NCI-H2171 (cell line): ENCODE measurements at places on chromosomes 13 and 19.

DNA sequence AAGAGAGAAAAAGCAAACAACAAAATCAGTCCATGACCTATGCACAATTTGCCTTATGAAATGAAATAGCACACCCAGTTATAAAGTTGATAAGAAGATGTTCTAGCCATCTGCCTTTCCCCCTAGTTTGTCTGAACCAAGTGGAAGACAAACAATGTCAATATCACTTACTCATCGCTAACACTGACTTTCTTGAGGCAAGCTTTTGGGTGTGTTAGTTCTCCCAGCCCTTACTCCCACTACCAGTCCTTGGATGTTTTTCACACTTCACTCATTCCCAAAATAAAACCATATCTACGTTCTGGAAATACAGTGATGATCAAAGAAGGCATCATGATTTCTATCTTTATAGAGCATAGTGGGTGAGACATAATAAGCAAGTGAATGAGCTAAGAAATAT, 393.8 kb downstream of the PCDH20 start:
- DNase-seq = no peak

DNA sequence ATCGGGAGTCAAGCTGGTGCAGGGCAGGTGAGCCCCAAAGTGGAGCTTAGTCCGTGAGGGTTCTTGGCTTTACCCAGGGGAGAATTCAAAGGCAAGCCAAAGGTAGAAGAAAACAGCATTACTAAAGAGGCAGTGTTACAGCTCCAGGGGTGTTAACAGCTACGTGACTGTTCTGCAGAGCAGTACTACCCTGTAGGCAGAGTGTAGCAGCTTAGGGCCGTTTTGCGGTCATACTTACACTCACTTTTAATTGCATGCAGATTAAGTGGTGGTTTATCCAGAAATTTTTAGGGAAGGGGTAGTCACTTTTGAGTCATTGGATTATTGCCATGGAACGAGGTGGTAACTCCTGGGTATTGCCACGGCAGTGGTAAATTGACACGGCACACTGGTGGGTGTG, 482.2 kb downstream of the SLITRK5 start:
- no peak for DNase-seq

DNA sequence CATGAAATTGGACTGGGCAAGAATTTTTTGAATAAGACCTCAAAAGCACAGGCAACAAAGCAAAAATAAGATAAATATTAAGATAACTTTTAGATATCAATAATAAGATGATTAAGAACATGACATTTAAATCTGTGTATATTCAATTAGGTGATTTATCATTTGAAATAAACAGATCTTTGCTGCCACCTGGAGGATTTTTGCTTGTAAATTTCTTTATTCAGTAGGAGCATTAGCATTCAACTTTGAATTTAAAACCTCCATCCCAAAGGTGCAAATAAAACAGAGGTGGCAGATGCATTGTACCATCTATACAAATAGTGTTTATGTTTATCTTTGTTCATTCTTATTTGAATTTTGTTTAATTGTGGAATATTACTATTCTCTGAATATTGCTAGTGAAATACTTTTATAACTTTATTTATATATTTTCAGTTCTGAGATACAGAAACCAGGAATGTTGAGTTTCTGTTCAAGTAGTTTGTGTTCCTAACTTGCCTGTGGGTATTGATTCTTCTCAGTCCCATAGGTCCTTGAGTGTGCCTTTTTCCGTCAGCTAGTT, 20.9 kb downstream of the COG6 start:
- DNase-seq = no peak

DNA sequence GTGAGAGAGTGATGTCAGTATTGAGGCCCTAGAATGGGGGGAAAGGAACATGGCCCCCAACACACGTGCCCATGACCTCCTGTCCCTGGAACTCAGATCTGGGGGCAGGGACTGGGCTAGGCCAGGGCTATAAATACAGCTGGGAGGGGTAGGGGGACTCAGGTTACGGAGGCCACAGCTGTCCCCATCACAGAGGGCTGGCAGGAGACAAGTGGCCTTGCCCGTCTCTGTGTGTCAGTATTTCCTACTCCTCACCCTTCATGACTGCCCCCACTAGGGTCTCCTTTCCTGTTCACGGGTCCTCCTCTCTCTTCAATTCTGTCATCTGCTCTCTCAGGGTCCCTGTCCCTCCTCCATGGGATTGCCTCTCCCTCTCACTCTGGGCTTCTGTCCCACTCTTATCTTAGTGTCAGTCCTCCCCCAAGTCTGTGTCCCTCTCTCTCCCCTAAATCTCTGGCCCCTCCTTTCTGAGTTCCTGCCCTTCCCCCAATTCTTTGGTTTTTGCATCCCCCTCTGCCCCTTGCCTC, 687 bp upstream of the HRC start:
- no peak for DNase-seq

GRCh38 chr13:83716121-83716520, 166.2 kb downstream of the SLITRK1 start:
- DNase-seq = no peak

- DNase-seq = no peak
Measured at GRCh38 chr13:104198801-104199200, 1132.6 kb upstream of the SLC10A2 start.

DNA sequence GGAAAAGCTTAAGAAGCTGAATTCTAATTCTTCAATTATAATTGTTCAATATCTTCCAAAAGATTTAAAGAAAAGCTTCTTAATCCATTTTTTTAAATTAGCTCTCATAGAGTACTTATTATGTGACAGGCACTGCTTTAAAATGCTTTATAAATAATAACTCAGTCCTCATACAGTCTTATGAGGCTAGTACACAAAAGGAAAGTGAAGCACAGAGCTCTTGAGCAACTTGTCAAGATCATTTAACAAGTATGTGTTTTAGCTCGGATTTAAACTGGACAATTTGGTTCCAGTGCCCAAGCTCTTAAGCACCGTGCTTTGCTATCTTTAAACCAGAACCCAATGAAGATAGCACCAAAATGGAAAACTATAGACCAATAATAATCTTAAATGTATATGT, 106.1 kb downstream of the DHRS12 start:
- no peak for DNase-seq

DNA sequence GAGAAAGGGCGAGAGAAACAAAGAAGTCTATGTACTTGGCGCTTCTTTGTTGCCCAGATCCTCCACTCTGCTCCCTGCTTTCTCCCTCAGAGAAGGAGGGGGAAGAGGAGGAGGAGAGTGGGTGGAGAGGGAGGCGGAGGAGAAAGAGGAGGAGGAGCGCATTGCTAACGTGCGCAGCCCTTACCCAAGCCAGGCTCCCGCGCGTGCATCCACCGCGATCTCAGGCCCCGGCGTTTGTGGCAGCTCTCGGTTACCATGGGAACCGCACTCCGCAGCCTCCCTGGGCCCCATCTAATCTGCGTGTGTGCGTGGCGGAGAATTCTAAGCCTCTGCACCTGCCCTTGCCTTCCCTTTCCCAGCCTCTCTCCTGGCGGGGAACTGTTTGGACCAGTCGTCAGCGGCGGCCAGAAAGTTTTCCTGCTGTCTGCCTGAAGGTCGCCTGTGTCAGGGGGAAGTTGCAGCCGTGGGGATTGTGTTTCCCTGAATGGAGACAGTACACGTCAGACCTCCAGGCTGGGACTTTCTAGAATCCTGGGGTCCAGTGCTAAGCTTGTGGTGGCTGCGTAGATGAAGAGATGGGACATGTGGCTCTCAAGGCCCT, at the start of gene ERICH6B:
Gene ERICH6B, minus strand, starts transcription at position 239 of the 601 bp plus-strand sequence. CDS start 18,734 bp downstream, outside the sequence.
- DNase-seq = peak; percentile 10

GRCh38 chr13:70310396-70311119, 202.3 kb upstream of the KLHL1 start:
- peak; percentile 53 for DNase-seq

DNA sequence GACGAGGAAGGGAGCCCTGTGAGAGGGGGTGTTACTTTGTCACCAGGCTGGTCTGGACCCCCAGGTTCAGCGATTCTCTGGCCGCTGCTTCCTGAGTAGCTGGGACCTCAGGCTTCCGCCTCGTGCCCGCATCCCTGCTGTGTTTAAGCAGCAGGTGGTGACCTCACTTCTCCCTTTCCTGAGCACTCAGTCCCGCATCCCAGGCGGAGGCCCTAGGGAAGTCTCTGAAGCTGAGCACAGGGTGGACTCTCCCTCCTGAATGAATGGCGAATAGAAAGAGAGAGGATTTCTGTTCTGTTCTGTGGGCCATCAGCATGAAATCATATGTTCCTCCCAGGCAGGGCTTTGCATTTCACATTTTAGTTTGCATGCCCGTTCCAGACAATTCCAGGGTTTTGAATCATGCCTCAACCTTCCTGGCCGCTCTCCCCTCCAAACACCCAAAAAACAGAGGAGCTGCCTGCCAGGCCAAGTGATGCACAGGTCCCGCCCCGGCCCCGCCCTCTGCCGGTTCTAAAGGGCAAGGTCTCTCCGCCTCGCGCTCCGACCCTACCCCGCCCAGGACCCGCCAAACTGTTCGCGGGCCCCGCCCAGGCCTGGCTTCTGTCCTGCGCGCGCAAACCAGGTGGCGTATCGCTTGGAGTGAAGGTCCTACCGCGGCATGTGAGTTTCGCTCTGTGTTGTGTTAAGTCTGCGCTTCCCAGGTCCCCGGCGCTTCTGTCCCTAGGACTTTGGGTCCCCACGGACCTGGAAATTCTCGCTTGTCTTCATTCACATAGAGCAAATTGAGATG, 35.1 kb upstream of the ZNF808 start:
- no peak for DNase-seq

DNA sequence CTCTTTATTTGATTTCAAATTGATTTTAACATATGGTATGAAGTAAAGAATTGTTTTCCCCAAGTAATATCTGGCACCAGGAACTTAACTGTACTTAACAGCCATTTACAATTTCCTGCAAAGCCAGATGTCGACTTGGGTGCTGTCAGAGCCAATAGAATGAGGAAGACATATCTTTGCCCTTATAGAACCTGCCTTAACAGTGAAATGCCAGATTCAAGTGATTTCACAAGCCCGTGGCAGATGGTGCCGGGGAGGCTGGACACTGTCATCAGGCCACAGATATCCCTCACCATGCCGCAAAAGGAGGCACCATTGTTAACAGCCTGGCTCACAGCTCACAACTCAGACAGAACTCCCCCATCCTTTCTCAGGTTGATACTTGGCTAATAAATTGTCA, 48.7 kb downstream of the ESD start:
- no peak for DNase-seq

GRCh38 chr19:38142176-38143035, 81.6 kb downstream of the DPF1 start:
- DNase-seq = peak; percentile 26
